ENCODE measurements at places on chromosomes 5 and 9.

GRCh38 chr9:32776201-32776600 lies 7.1 kb upstream of the TMEM215 start:
- DNase-seq = no peak

GRCh38 chr5:123208668-123209501 lies 119.8 kb downstream of the PRDM6 start:
- no peak for DNase-seq

DNA sequence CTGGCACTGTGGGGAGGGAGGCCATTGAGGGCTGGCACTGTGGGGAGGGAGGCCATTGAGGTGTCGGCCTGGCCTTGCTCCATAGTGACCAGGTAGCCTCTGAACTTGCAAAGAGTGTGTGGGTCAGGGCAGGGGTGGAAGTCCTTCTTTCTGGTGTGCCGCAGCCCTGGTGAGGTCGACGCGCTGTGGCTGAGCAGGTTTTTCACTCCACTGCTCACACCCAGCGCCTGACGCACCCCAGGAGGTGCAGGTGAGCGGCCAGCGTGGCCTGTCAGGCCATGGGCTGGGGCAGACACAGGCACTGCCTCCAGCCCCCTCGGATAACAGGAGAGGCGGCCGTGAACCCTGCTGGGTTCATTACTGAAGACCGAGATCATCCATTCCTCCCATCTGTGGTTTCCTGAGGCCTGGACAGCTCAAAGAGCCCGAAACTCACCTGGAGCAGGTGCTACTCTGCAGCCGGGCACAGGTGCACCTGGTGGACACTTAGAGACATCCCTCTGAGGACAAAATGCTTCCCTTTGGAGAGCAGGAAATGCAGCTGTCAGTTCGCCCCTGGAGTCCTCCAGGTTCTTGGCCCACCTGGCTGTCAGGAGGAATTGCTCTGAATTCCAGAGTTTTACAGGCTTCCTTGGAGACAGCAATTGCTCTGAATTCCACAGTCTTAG lies 32.4 kb downstream of the LHX3 start:
- no peak for DNase-seq

DNA sequence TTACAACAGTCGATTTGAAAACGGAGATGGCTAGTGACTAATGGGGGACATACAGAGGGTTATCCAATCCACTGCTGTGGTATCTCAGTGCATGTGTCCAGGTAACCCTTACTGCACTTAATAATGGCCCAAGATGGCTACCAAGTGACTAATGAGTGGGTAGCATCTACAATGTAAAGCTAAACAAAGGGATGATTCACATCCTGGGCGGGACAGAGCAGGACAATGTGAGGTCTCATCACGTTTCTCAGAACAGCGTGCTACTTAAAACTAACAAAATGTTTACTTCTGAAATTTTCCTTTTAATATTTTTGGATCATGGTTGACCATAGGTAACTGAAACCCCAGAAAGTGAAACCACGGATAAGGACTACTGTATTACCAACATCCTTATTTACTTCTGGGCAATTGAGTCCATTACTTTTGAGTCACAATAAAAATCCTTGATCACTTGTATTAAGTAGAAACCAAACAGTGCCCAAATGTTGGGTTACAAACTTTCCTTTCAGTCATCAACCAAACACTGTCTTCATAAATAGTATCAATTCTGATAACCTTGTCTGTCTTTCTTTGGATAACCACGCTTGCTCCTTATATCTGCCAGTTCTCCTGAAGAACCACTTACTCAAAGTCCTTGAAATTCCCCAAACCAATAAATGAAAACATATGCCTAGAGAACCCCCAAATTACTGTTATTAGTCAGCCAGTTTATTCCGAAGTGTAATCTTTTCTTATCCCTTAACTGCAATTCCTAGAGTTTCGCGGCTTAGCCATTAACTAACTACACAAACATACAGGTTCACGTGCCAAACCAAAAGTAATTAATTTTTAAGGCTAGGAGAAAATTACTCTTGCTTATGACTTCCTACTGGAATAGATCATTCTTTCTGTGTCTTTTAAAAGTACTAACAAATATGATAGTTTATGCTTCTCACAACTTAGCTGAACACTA lies 59.7 kb downstream of the ELL2 start:
- no peak for DNase-seq

DNA sequence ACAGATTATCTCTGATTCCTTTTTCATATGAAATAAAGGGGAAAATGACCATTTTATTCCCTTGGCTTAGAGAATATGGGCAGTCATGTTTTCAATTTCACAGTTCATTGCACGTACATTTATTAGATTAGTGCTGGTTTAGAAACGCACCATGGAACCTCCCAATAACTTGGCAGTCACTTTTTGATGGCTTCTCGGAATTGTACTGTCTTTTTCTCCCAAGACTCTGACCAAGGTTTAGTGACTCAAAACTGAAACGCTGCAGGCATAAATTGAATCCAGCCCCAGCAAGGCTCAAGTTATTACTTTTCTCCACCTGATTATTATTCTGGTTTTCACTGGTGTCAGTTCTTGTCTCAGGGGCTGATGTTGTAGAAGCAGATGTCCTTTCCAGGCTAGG lies 55.6 kb upstream of the EGFLAM start:
- DNase-seq = no peak

DNA sequence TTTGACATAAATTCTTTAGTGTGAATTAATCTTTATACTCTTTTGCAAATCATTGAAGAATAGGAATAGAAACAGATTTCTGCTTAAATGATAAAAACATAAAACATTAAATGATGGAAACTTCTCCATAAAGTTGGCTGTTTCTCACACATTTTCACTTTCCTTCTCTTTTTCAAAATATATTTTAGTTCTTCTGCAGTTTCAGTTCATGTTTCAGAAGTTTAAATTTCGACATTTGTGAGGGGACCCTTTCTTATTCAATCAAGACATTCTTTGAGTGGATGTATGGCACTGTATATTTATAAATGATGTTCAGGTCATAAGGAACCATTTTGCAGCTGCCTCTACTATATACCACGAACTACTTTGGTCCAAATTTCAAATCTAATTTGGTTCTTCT lies 34.6 kb downstream of the TNFAIP8 start:
- no peak for DNase-seq

- DNase-seq = no peak
Measured at GRCh38 chr5:111602817-111603445, 90.6 kb upstream of the STARD4 start.

DNA sequence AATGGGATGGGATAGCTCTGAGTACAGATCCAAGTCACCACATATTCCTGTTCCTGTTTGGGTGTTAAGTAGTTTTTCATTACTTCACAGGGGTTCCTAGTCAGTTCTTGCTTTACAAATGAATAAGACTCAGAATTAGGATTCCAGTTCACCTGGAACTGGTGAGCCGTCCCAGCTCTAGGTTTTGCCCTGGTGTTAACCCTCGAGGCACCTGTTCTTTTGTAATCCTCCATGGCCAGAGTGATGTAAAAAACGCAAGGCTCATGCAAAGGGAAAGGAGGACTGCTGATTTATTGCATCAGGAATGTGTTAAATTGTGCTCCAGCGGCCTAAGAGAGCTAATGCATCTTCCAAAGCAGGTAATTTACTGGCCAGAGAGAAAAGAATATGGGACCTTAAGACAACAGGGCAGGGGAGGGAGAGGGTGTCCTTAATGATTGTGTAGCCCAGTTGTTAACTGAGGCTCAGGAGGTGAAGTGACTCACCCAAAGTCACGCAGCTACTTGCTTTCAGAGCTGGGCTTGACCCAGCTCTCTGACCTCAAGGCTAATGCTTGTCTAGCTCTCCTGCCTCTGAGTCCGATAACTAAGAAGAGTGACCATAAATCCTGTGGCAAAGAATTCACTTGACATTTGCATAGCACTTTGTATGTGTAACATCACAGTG lies 70.5 kb downstream of the DMRT2 start:
- DNase-seq = no peak

Data from stimulated activated CD4-positive, alpha-beta T cell treated with anti-CD3 and anti-CD28 coated beads, Interleukin-1b, Interleukin-23, amount 100 ng/mL, for 1 hour (primary cell).